Adrenal gland (tissue), 19 donors: ENCODE measurements at places on chromosomes 6 and 20. TPM values are rescaled to one million over a fixed set of nuclear protein-coding genes. Genes with fewer than 3 reads are reported as not detected.

The HTR1B gene
- not detected for total RNA-seq

The ARFGEF3 gene
- total RNA-seq: 0.76 TPM

The OR12D3 gene
- total RNA-seq: not detected

The ERGIC3 gene
- total RNA-seq: 233 TPM

- DNase-seq: no peak
- H3K27me3 ChIP-seq: no peaks in the 10 kb centered on the region
- no peaks in the 10 kb centered on the region for H3K36me3 ChIP-seq
- H3K4me1 ChIP-seq: no peaks in the 10 kb centered on the region
These were observed 9.1 kb downstream of the VTA1 start for GRCh38 chr6:142155895-142156757.

- no peaks in the 10 kb centered on the region for H3K27me3 ChIP-seq
- H3K4me1 ChIP-seq: no peaks in the 10 kb centered on the region
- H3K27ac ChIP-seq: no peak overlapping the region
- H3K4me3 ChIP-seq: no peak overlapping the region
- DNase-seq: no peak
These were observed 69.0 kb upstream of the PDE7B start for GRCh38 chr6:135782546-135782945.

DNA sequence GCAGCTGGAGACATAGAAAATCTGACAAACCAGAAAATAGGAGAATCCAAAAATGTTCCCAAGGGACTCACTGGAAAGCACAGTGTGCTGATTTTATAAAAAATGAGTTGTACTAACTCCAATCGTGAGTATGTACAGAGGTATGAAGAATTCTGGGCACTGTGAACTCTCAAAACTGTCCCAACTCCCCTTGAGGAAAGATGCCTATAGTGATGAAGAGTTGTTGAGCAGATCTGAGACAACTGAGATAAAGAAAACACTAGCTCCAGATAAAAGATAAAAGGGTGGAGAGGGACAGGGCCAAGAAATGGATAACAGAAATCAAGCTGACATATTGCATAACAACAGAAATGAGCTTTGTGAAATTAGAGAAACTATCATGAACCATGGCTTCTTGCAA is 481.4 kb downstream of the MAFB start:
- H3K27ac ChIP-seq: no peak overlapping the region
- H3K4me1 ChIP-seq: no peaks in the 10 kb centered on the region
- H3K36me3 ChIP-seq: no peaks in the 10 kb centered on the region

GRCh38 chr6:148244217-148244935 is 98.3 kb upstream of the SASH1 start:
- no peaks in the 10 kb centered on the region for H3K4me1 ChIP-seq
- no peak for DNase-seq
- H3K27me3 ChIP-seq: no peaks in the 10 kb centered on the region
- no peaks in the 10 kb centered on the region for H3K36me3 ChIP-seq

DNA sequence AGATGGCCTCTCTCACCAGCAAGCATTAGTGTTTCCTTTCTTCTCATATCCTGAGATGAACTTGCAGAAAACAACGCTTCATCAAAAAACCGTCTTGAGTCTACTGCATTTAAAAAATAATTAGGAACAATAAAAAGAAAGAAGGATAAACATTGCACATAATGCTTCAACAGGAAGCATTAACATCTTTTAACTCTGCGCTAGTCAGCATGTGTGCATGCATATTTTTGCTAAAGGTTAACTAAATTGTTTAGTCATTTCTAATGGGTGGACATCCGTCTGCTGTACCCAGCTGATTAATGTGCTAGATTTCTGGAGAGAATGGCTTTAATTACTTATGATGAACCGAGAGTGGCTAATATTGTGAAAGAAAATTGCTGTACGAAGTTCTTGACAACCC is 349.3 kb downstream of the SOX4 start:
- H3K4me3 ChIP-seq: no peak overlapping the region
- no peak for DNase-seq
- H3K27ac ChIP-seq: no peak overlapping the region
- no peaks in the 10 kb centered on the region for H3K36me3 ChIP-seq

DNA sequence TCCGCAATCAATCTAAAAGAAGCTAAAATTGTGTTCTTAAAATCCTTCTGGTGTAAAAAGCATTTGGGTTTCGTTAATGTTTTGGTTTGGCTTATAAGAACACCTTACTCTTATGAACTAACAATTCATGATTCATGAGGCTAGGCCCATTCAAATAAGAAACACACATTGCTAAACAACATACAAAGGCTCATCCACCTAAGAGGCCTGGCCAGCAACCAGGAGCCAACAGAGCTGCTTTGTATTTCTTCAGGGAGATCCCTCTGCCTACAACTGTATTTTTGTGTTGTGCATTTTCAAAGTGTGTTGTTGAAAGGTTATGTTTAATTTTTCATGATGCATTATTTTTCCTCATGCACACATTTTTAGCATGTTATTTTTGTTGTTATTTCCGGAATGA is 98.6 kb downstream of the PTPRK start:
- H3K36me3 ChIP-seq: no peaks in the 10 kb centered on the region
- no peak overlapping the region for H3K27ac ChIP-seq
- H3K4me3 ChIP-seq: no peak overlapping the region

- no peak overlapping the region for H3K4me3 ChIP-seq
- H3K36me3 ChIP-seq: no peaks in the 10 kb centered on the region
- DNase-seq: no peak
- H3K27me3 ChIP-seq: no peaks in the 10 kb centered on the region
- no peaks in the 10 kb centered on the region for H3K4me1 ChIP-seq
These were observed 125.6 kb downstream of the CDC5L start for GRCh38 chr6:44512868-44513741.

DNA sequence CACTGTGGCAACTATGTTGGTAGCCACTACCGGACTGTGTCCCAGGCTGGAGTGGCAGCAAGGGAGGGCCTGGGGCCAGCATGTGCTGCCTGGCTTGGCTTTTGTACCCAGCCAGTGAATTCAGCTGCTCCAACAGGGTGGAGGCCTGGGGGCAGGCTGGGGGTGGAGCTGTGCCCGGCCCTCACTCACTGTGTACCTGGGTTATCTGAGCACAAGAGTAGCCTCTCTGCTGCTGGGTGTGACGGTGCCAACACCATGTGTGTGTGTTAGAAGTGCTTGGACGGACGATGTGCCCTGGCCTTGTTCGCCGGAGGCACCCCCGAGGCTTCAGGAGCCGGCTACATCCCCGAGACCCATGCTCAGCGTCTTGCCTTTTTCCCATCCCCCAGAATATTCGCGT is 49.2 kb downstream of the EFCAB8 start:
- no peak for DNase-seq
- H3K27ac ChIP-seq: no peak overlapping the region
- no peaks in the 10 kb centered on the region for H3K4me1 ChIP-seq
- H3K27me3 ChIP-seq: peaks cover 3% of the 10 kb centered on the region
- no peak overlapping the region for H3K4me3 ChIP-seq

- H3K4me3 ChIP-seq: no peak overlapping the region
- H3K36me3 ChIP-seq: no peaks in the 10 kb centered on the region
- DNase-seq: no peak
- H3K27me3 ChIP-seq: peaks cover 5% of the 10 kb centered on the region
- H3K27ac ChIP-seq: no peak overlapping the region
These were observed 4.3 kb downstream of the TGM6 start for GRCh38 chr20:2385026-2385425.

DNA sequence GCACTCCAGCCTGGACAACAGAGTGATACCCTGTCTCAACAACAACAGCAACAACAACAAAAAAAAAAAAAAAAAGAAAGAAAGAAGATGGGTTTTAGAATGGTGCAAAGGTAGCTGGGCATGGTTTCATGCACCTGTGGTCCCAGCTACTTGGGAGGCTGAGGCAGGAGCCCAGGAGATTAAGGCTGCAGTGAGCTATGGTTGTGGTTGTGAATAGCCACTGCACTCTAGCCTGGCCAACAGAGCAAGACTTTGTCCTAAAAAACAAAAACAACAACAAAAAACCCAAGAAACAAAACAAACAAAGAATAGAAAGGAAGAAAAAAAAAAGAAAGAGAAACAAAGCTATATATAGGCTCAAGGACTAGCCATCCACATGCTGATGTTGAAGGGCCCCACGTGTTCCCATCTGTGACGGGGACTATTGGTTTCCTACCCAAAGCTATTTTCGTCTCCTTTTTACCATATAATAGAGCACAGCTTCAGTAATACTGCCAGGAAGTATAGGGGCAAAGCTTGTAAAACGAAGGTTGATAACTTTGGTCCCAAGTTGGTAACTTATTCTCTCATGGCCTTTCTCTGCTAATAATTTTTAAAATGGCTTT is 7.9 kb upstream of the EEF1E1 start:
- no peaks in the 10 kb centered on the region for H3K27me3 ChIP-seq
- no peak for DNase-seq
- H3K36me3 ChIP-seq: no peaks in the 10 kb centered on the region
- no peaks in the 10 kb centered on the region for H3K4me1 ChIP-seq
- no peak overlapping the region for H3K27ac ChIP-seq
- no peak overlapping the region for H3K4me3 ChIP-seq

GRCh38 chr20:62959998-62960436 is 7.5 kb downstream of the SLC17A9 start:
- DNase-seq: no peak
- no peak overlapping the region for H3K4me3 ChIP-seq
- no peaks in the 10 kb centered on the region for H3K4me1 ChIP-seq
- H3K27ac ChIP-seq: no peak overlapping the region
- no peaks in the 10 kb centered on the region for H3K27me3 ChIP-seq

- no peak overlapping the region for H3K4me3 ChIP-seq
- H3K27ac ChIP-seq: no peak overlapping the region
- H3K36me3 ChIP-seq: peaks cover 69% of the 10 kb centered on the region
- no peak for DNase-seq
- no peaks in the 10 kb centered on the region for H3K4me1 ChIP-seq
These were observed 16.6 kb upstream of the LYRM2 start for GRCh38 chr6:89655122-89655521.

DNA sequence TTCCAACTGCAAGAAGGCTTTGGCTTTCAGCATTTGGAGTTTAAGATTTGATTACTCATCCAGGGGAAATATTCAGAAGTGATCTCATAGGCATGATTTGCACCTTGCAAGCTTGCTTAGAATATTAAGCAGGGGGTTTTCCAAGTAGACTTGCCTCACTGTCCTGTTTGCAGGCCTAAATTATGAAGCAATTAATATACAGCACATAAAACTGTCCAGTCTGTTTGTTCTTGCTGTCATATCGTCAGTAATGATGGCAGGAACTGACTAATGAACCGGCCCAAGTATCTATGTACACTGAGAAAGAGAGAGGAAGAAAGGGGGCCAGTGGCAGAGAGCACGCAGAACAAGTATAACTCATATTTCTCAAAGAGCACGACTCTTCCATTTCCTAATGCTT is 212.5 kb upstream of the SUPT3H start:
- H3K27me3 ChIP-seq: no peaks in the 10 kb centered on the region
- no peak for DNase-seq
- no peaks in the 10 kb centered on the region for H3K36me3 ChIP-seq
- H3K4me1 ChIP-seq: no peaks in the 10 kb centered on the region
- no peak overlapping the region for H3K27ac ChIP-seq

- H3K36me3 ChIP-seq: no peaks in the 10 kb centered on the region
- no peak for DNase-seq
These were observed 87.2 kb downstream of the UBE3D start for GRCh38 chr6:82978362-82978945.

DNA sequence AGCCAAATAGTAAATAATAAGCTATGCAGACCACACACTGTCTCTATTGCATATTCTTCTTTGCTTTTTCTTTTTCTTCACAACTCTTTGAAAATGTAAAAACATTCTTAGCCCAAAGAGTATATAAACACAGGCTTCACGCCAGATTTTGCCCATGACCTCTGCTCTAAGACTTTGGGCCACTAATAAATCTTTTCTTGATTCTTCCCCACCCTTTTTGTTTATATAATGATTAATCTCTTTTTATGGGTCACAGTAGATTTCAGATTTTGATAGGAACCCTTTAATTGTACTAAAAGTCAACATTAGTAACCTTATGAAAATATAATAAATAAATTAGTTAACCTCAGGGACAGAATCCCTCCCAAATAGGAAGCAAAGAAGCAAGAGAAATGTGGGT is 15.8 kb upstream of the ENPP5 start:
- no peaks in the 10 kb centered on the region for H3K27me3 ChIP-seq
- H3K4me1 ChIP-seq: peaks cover 18% of the 10 kb centered on the region
- H3K4me3 ChIP-seq: no peak overlapping the region
- H3K27ac ChIP-seq: no peak overlapping the region
- H3K36me3 ChIP-seq: no peaks in the 10 kb centered on the region
- no peak for DNase-seq

DNA sequence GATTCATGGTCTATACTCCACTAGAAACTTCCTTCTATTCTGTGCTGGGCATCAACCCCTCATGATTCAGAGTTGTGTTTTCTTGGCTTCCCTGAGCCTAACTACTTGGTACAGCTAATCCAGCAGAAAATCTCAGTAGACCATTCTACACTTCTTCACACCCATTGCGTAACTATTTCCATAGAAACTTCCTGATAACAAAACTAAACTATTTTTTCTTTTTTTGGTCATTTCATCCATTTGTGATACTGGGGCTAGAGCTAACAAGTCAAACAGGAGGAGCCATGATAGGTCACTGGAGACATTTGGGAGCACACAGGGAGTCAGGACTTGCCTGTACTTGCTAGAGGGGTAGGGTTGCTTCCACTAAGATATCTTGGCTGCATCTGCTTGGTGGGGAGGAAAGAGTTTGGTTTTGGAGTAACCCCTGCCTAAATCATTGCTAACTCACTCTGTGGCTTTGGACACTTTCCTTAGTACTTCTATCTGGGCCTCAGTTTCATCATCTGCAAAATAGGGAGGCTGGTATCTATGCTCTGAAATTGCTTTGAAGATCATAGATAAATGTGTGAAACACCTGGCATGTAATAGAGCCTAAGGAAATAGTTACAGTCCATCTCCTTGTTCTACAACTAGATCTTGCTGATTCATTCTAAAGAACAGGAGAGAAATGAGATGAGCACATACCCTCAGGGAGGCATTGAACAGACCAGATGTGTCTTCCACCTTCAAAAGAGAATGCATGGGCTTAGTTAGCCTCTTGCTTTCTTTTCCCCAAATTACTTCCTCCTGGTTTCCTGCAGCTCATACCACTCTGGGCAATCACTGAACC is 127.9 kb upstream of the ADGRF1 start:
- H3K27me3 ChIP-seq: no peaks in the 10 kb centered on the region
- no peak for DNase-seq
- H3K4me1 ChIP-seq: no peaks in the 10 kb centered on the region
- no peak overlapping the region for H3K27ac ChIP-seq
- H3K36me3 ChIP-seq: no peaks in the 10 kb centered on the region

- H3K4me1 ChIP-seq: no peaks in the 10 kb centered on the region
- no peak overlapping the region for H3K4me3 ChIP-seq
- no peaks in the 10 kb centered on the region for H3K36me3 ChIP-seq
- no peaks in the 10 kb centered on the region for H3K27me3 ChIP-seq
- no peak overlapping the region for H3K27ac ChIP-seq
These were observed 52.1 kb upstream of the FBXO30 start for GRCh38 chr6:145866456-145867396.

DNA sequence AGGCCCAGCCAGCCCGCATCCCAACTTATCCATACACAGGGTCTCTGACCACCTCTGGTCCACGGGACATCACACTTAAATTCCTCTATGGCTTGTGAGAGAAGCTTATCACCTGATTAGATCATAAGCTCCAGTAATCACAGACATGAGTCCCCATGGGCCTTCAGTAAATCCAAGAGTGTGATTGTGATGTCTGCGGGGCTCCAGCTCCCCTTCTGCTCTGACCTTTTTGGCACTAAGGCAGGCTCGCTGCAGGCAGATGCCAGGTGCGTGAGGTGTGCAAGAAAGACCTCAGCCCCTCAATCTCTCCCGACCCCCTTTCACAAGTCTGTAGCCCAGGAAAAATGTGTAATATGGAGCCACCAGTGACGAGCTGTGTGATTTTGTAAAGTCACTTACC is 127.6 kb upstream of the DUSP22 start:
- H3K36me3 ChIP-seq: no peaks in the 10 kb centered on the region
- H3K27ac ChIP-seq: no peak overlapping the region
- no peak for DNase-seq
- no peaks in the 10 kb centered on the region for H3K4me1 ChIP-seq
- no peak overlapping the region for H3K4me3 ChIP-seq
- H3K27me3 ChIP-seq: no peaks in the 10 kb centered on the region
